Pancreas (tissue), 10 donors: ENCODE measurements at places on chromosomes 16 and 17.
A peak's percentile ranks its signal among the peaks of the same experiment; 100 is the strongest.

- H3K27ac ChIP-seq: no peak overlapping the region
- no peak for DNase-seq
- no peaks in the 10 kb centered on the region for H3K27me3 ChIP-seq
- no peaks in the 10 kb centered on the region for H3K36me3 ChIP-seq
Measured at GRCh38 chr17:9729034-9729650, 62.2 kb downstream of the DHRS7C start.

DNA sequence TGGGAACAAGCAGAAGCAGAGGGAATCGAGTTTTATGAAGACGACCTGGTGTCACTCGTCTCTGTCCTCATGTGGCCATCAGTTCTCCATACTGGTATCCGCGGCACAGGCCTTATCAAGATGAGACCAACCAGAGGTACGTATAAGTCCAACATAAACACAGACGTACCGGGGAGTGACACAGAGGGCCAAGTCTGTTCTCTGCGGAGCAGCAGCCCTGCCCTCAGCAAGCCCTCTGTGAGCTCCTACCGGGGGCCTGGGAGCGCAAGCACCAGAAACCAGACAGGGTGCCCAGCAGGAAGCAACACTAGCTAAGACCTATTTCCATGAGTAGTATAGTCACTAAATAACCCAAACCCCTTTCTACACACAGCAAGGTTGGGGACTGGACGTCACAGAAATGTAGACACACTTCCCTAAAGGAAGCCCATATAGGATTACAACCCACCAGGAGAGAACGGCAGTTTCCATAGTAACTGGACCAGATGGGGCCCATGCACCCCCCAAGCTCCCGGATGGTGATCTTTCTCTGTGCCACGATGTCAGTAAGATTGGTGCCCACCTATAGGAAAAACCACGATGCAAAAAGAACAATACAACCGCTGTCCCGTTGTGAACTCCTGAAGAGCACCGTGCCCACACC lies 911 bp downstream of the ARL16 start:
- DNase-seq: no peak
- H3K27me3 ChIP-seq: no peaks in the 10 kb centered on the region
- peaks cover 7% of the 10 kb centered on the region for H3K36me3 ChIP-seq
- no peak overlapping the region for H3K27ac ChIP-seq
- H3K4me3 ChIP-seq: peak overlapping the region; percentile 97
- peaks cover 19% of the 10 kb centered on the region for H3K4me1 ChIP-seq

DNA sequence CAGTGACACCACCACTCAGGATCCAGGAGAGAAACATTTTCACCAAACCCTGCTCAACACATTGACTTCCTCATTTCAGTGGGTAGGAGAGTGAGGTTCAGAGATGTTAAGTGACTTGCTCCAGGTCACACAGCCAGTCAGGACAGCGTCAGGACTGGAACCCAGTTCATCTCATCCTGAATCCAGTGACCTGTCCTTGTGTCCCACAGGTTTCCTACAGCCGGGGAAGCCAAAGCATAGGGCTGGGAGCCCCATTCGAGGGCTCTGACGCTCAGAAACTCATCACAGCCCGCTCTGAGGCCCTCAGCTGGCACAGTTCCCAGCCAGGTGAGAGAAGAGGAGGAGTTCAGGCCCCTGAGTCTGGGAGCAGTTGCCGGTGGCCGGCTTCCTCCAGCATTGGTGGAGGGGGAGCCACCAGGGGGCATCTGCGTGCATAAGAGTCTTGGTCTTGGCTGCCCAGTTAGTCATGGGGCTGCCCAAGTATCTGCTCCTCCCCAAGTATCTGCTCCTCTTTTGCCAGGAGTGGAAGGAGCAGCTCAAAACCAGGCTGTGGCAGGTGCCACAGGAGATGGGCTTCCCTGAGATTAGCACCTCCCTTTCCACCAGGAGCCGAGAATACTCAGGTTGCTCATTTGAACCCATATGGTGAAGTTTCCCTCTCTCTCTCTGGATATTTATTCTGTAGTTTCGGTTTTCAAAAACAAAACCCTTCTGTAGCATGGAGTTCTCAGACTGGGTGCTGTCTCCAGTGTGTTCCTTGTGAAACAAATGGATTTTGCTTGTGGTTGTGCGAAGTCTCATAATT lies 56.0 kb downstream of the TNFRSF13B start:
- no peaks in the 10 kb centered on the region for H3K36me3 ChIP-seq
- H3K27ac ChIP-seq: no peak overlapping the region
- H3K4me3 ChIP-seq: no peak overlapping the region
- no peaks in the 10 kb centered on the region for H3K27me3 ChIP-seq
- no peaks in the 10 kb centered on the region for H3K4me1 ChIP-seq

- DNase-seq: no peak
- no peaks in the 10 kb centered on the region for H3K27me3 ChIP-seq
- no peak overlapping the region for H3K4me3 ChIP-seq
- H3K4me1 ChIP-seq: peaks cover 4% of the 10 kb centered on the region
- no peak overlapping the region for H3K27ac ChIP-seq
Measured at GRCh38 chr16:56554441-56554840, 10.4 kb upstream of the MT4 start.

DNA sequence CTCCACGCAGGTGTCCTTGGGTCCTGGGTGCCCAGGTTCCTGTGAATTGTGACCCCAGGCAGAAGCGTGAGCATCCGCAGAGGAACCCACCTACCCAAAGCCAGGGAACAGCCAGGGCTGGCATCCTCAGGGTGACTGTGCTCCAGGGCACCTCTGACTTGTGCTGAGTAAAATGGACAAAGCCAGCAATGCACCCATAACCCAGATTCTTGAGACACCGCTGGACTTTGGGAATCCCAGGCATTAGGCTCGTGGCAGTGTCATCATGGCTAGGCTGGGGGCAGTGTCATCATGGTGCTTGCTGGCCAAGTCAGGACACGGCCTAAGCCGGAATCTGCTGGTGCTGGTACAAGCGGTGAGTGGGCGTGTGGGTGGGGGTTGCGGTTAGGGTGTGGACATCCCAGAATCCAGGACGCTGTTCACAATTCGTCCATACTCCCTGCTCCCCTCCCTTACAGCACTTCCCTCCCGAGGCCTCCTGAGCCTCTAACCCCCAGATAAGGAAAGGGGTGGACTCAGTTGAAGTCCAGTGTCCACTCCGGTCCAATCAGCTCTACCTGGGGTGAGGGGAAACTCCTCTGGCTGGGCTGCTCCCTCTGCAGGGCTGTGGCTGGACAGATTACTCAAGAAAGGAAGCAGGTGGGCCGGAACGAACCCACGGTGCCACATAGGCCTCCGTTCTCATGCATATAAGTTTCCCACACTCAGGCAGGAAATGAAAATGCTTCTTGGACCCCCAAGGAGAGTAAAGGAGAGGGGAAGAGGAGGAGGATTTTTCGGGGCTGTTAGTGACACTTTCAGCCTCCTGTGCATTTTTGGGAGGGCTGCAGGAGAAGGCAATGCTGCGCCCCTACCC lies 138.9 kb downstream of the SEC14L1 start:
- DNase-seq: no peak
- peaks cover 5% of the 10 kb centered on the region for H3K4me1 ChIP-seq
- H3K4me3 ChIP-seq: no peak overlapping the region

DNA sequence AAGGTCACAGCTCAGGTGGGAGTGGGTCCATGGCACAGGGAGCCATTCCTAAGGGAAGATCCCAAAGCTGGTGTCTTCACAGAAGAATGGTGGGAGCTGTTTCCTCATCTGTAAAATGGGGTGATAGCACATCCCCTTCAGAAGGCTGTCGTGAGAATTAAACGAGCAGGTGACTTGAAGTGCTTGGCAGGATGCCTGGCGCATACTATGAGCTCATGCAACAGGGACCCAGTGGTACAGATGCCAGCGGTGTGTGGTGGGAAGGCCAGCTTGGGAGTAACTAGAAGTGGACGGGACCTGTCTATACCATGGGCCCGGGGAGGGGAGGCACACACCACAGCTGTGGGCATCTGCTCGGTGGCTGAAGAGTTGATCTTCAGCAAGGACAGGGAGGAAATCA lies 189.3 kb upstream of the TNRC6C start:
- no peaks in the 10 kb centered on the region for H3K4me1 ChIP-seq
- no peak overlapping the region for H3K27ac ChIP-seq
- H3K36me3 ChIP-seq: no peaks in the 10 kb centered on the region
- no peak for DNase-seq
- no peak overlapping the region for H3K4me3 ChIP-seq

DNA sequence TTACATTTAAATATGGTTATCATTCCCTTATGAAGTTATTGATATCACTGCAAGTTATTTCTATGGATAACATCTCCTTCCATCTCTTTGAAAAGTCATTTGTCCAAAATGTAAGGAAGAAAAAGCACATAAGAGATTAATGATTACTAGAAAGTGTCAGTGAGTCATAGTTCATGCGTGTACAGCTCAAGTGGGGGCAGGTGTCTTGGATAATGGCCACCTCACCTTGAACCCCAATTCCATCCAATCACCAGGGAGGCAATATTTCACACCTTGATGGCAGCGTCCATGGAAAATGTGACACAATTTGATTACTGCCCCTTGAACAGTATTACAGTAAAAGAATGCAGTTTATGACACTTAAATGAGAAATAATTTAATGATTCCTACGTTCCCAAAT lies 358.3 kb upstream of the SOX9 start:
- DNase-seq: peak; percentile 57
- no peaks in the 10 kb centered on the region for H3K36me3 ChIP-seq
- no peaks in the 10 kb centered on the region for H3K4me1 ChIP-seq

- no peaks in the 10 kb centered on the region for H3K4me1 ChIP-seq
- DNase-seq: no peak
- no peak overlapping the region for H3K4me3 ChIP-seq
Measured at GRCh38 chr17:4849011-4849536, 15.9 kb downstream of the MINK1 start.

GRCh38 chr17:59762049-59762823 lies 54.8 kb downstream of the VMP1 start:
- H3K4me3 ChIP-seq: no peak overlapping the region
- H3K36me3 ChIP-seq: no peaks in the 10 kb centered on the region
- H3K27ac ChIP-seq: peak overlapping the region; percentile 72

DNA sequence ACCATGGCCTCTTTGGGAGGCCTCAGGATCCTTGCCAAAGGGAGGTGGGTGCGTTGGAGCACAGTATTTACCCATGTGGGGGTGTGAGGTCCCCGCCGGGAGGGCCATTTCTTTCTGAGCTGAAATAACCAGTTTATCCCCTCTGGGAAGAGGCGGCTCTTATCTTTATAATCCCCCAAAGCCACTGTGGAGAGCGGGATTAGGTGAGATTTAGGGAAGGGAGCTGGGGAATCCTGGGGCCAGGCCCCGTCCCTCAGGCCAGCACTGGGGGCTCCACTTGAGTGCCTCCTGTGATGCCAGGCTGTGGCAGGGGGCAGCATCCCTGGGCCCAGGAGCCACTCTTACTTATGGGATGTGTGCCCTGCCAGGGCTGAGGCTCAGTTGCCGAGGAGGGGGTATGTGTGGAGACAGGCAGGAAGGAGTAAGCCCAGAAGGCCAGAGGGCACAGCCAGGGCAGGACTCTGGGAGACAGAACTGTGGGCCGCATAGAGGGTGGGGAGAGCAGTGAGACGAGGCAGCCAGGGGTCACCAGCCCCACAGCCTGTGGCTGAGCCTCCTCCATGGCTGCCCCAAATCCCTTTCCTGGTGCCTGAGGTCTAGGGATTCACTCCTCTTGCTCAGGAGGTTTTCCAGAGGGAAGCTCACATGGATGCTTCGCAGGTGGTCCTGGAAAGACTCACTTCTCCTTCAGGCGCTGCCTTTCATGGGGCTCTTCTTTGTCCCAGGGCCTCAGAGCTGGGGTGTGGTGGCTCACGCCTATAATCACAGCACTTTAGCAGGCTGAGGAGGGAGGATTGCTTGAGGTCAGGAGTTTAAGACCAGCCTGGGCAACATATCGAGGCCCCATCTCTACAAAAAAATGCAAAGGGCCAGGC lies 25.0 kb downstream of the TMEM94 start:
- H3K4me3 ChIP-seq: no peak overlapping the region
- no peaks in the 10 kb centered on the region for H3K27me3 ChIP-seq
- no peaks in the 10 kb centered on the region for H3K4me1 ChIP-seq
- no peaks in the 10 kb centered on the region for H3K36me3 ChIP-seq

GRCh38 chr17:50421308-50422051 lies 4.5 kb upstream of the ACSF2 start:
- H3K27ac ChIP-seq: no peak overlapping the region
- peaks cover 31% of the 10 kb centered on the region for H3K4me1 ChIP-seq
- DNase-seq: no peak
- no peaks in the 10 kb centered on the region for H3K27me3 ChIP-seq

DNA sequence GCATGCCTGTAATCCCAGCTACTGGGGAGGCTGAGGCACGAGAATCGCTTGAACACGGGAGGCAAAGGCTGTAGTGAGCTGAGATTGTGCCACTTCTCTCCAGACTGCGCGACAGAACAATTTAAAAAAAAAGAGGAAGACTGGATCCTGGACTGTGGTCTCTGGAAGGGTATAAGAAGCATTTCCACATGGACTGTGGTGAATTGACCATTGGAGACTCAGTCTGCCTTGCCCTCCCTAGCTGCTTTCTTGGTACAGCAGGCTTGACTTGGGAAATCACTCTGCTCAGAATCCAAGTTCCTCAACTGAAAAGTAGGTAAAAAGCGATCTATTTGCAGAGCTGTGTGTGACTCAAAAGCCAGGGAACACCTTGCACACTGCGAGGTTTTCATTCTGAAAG lies 1.0 kb upstream of the MGRN1 start:
- peaks cover 12% of the 10 kb centered on the region for H3K4me1 ChIP-seq
- H3K4me3 ChIP-seq: no peak overlapping the region
- H3K27ac ChIP-seq: no peak overlapping the region
- DNase-seq: no peak
- no peaks in the 10 kb centered on the region for H3K36me3 ChIP-seq

DNA sequence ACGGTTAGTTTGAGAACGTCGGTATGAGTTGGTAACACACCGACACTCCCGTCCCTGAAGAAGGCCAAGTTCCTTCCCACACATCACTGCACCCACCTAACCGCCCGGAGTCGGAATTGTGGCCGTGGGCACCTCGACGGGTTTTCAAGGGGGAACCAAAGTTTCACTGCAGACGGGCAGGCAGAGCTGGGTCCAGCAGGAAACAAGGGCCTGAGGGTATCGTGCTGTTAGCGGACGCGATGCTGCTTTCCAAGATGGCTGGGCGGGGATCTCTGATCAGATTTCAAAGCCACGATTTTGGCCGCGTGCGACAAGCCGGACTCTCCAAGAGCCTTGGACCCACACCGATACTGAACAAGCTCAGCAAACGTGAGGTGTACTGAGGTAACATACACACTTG lies 82.3 kb upstream of the DOC2B start:
- no peak overlapping the region for H3K4me3 ChIP-seq
- no peak overlapping the region for H3K27ac ChIP-seq
- H3K4me1 ChIP-seq: no peaks in the 10 kb centered on the region
- DNase-seq: no peak
